ENCODE measurements at places on chromosomes 3 and 15.

DNA sequence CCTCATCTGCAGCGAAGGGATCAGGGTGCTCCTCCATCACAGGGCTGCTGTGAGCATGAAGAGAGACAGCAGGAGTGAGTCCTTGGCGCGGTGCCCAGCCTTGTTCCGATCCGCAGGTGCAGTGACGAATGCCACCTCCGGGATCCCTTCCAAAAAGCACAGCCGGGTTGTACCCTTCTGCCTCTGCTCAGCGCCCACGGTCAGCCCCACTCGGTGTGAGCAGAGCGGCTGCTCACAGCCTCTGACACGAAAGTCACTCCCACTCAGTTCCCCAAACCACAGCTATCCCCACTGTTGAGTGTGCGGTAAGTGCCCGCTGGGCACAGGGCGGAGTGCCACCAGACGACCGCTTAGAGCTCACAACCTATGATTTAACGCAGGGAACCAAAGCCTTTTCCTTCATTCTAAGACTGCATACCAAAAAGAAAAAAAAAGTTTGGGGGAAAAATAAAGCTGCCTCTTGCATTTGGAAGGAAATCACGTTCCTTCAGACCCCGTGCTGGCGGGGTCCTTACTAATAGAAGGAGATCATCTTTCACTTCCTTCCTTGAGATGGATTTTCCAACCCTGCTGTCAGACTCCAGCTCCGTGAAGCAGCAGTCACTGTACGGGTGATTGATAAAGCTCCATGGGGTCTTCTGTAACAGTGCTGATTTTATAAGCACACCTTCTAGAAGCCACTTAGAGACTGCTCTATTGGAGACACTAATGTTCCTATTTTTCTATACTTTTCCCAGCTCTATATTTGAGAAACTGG is 34.7 kb upstream of the TUBGCP5 start:
- peak; percentile 30 for DNase-seq

- no peak for DNase-seq
Measured at GRCh38 chr3:187702507-187703033, at the start of gene RTP2. RTP2 (minus strand) TSS chr3:187702557; CDS start chr3:187702128, 429 bp downstream.

DNA sequence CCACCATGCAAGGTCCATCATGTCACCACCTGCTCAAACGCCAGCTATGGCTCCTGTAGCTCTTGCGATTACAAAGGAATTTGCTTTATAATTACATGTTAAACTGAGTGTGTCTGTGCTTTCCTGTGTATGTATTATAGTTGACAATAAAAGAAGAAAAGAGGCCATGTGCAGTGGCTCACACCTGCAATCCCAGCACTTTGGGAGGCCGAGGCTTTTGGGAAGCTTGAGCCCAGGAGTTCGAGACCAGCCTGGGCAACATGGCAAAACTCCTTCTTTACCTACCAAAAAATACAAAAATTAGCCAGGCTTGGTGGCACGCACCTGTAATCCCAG is 27.0 kb downstream of the ATRIP start:
- DNase-seq = no peak

DNA sequence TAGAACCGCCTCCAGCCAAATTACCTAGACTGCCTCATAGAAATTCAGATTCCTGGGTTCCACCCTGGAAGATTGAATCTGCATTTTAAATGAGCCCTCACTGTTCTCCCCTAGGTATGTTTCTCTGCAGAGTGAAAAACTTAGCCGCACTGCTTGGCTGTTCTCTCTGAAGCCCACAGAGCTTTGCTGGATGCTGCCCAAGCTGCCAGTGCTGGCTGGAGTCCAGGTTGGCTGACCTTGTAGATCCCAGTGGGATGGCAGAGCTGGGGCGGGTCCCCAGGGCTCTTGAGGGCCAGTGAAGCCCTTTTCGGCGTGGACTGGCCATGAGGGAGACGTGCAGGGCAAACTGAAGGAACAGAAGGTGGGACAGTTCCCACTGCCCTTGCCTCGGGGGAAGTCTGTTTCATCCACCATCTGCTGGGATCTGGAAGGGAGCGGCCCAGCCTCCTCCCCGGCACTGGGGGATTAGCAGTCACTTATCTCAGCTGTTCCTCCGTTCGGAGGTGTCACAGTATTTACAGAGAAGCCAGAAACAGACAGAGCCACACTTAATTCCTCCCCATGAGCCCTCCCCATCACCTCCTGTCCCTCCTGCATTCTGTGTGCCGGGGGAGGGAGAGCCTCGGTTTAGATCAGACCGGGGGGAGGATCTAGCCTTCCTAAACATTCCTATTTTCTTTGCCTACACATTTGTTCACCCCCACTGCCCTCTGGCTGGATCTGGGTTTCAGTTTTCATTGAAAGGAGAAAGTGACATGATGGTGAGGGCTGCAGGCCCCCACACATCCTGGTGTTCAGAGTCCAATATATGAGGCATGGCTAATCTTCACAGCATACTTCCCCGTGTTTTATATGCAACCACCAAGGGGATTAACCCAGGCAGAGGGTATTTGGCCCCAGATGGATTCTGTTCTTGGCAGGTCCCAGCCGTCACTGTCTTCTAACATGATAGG is 4.1 kb upstream of the ACTC1 start:
- DNase-seq = no peak

DNA sequence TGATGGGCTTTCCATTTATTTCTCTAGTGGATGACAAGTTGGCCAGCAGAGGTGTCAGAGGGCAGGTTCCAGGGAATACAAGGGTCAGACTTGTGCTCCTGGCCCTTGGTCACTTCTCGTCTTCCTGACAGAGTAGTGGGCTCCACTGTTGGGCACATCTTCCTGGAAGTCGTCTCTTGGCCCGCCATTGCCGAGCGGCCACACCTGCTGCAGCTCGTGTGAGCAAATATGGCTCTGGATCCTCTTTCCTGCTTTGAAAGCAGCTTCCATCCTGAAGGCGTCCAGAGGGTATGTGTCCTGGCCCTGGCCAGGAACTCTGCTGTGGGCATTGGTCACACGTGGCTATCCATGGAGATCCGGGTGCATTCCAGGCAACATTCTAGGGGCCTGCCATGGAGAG is 100.2 kb downstream of the SNRPN start:
- no peak for DNase-seq

GRCh38 chr3:134377896-134378295 is 3.6 kb upstream of the AMOTL2 start:
- DNase-seq = no peak

DNA sequence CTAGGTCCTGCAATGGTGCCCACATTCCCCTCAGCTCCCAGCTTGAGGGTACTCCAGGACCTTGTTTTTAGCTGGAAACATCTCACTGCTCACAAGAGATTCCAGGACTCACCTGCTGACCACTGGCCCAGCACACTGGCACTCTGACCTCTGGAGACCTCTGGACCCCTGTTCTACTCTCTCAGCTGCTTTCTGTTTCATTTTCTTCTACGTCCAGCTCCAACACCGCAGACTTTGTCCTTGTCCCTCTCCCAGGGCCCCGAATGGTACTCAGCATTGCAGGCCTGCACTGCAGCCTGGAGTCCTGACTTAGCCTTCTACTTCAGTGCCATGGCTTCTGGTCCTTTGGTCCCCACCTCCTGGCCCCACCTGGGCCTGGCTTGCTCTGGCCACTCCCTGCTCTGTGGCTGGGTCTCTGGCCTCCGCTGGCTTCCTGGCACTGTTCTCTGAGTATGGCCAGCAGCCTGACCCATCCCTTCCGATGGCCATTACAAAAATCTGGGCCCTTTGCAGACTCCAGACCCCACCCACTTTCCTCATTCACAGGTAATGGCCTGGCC is 27.9 kb downstream of the KY start:
- no peak for DNase-seq

DNA sequence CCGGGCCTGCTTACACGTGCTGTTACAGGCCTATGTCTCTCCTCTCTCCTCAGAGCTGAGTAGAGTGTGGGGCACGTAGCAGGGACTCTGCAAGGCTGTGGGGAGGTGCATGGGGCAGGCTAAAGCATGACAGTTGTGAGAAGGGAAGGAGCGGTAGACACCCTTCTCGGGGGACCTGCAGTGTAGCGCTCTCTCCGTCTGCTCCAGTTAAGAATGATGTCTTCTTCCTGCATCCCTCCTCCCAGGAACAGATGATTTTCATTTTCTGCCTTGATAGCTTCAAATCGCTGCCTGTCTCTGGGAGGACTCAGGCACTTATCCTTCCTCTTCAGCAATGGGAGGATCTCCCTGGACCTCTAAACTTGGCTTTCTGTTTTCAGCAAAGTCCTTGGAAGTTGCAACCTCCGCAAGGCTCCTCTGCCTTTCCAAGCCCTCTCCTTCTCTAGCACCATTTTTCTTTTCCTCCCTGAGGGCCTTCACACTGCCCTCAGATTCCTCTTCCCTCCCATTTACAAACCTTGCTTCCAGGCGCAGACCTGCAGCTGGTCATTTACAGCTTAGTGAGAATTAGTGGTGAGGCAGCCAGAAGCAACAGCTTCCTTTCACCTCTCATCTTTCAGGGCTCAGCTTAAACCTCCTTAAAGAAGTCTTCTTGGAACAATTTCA is 23.4 kb upstream of the TLE3 start:
- DNase-seq = no peak

GRCh38 chr3:31004025-31004678 is 109.7 kb upstream of the GADL1 start:
- DNase-seq = no peak

DNA sequence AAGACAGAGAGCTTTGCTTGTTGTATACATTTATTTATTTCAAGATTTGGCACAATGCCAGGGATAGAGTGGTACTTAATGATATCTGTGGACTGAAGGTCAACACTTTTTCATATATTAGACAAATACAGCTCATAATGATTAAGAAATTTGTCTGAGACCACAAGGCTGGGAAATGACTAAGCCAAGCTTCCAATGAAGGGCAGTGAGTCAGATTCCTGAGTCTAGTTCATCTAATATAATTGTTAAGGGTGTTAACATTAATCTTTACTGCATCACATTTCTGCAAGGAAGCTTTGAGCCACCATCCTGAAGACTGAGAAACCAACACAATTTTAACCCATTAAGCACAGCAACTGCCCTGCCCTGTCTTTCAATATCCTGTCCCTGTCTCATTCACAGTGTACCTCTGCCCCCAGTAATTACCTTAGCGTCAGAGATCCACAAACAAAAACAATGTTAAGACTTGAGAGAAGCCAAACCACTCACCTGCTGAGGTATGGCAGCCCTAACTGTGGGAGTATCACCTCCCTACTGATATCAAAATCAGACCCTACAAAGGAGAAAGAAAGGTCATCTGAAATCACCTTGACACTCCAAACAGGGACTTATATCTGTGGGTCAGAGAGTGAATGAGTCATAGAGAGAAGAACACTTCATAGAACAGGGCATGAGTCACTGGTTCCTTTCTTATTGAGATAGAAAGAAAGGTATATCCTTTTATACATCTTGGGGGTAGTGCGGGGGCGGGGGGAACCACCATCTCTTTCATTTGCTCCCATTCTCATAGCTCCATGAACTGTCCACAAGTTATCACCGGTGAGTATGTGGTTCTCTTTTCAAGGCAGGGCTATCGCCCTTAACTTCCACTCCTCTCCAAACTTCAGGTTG is 74.7 kb downstream of the MAGI1 start:
- DNase-seq = peak; percentile 61

- DNase-seq = no peak
Measured at GRCh38 chr3:181969925-181970324, 258.2 kb downstream of the SOX2 start.

DNA sequence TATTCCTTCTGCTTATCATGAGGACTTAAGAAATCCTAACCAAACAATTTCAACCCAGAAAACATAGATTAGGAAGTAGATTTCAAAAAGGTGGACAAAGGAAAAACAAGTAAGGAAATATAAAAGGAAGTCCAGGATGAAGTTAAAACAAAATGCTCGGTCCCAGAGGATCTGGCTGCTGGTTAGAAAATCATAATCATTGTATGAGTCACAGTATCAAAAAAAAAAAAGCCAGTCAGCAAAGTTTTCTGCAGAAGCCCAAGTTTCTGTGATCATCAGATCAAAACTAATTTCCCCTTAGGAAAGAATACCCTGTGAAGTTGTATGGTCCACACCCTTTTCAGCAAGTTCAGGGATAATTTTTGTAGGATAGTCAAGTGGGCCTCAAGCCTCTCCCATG is 43.0 kb upstream of the LRTM1 start:
- DNase-seq = no peak

Measured in HT-29 (cell line).